Heart left ventricle (tissue), 16 donors: ENCODE measurements at places on chromosomes 3 and 15. TPM values are rescaled to one million over a fixed set of nuclear protein-coding genes. Genes with fewer than 3 reads are reported as not detected.

DNA sequence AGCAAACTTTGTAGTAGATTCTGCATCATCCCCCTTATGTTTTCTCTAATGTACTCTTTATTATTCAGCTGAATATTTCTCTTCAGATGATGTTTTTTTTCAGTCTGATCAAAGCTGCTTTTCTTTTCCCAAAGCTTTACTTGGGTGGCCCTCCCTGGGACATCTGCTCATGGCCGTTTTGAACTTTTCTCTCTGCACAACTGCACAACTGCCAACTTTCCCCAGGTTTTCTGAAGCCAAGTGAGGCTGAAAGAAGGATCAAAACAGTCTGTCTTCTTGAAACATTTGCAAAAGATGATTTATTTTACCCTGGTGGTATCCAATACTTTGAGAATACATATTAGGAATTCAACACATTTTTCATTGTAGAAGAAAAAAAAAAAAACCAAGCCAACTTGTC lies 43.0 kb downstream of the GASK1A start:
- DNase-seq: no peak

- no peak for DNase-seq
Measured at GRCh38 chr3:177563792-177564191, 366.5 kb upstream of the TBL1XR1 start.

- DNase-seq: no peak
Measured at GRCh38 chr15:87986776-87987175, 269.8 kb downstream of the NTRK3 start.

DNA sequence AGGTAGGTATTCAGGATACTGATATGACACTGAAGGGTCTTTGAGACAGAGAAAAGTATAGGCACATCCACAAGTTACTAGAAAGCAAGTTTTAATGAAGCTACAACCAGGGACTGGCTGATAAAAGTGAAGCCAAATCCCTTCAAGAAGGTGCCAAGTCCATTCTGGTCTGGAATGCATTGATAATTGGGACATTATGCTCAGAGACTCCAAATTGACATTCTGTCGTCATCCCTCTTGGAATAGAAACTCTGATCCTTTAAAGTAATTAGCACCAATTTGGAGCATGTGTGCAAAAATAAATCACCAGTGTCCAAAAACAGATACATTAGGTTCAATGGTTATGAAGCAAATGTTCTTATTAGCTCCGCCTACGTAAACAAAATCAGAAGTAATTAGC lies 47.3 kb upstream of the BCL6 start:
- DNase-seq: no peak

DNA sequence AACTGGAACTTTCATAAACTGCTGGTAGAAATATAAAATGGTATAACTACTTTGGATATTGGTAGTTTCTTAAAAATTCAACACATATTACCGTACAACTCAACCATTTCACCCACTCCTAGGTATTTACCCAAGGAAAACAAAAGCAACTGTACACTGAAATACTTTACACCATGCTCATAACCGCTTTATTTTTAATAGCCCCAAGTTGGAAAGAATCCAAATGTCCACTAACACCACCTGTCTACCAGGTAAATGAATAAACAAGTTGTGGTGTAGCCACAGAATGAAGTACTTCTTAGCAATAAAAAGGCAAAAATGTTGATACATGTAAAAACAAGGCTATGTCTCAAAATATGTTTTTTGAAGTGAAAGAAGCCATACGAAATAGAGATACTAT lies 215.9 kb upstream of the PEX5L start:
- no peak for DNase-seq

DNA sequence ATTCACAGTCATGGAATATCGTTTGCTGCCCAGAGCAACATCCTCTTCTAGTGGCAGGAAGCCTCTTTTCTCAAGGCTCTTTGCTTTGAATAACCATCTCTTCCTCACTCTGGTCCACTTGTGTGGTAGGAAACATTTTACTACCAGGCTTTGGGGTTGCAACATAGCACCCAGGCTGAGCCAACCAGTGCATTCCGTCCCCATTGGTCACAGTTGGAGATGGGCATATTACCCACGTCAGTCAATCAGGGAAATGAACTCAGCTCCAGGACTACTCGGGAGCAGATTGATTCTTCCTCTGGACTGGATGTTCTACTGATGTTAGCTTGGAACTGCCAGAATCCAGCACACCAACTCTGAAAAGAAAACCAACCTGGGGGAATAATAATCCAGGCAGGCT lies 4.2 kb upstream of the PEX5L start:
- DNase-seq: no peak

The CLDND1 gene
- total RNA-seq: 64.2 TPM

GRCh38 chr3:43366885-43367284 lies 80.5 kb downstream of the SNRK start:
- DNase-seq: no peak

GRCh38 chr3:148077965-148078364 lies 619.7 kb upstream of the AGTR1 start:
- DNase-seq: no peak

- DNase-seq: peak; percentile 63
Measured at GRCh38 chr15:79007066-79007465, 62.2 kb upstream of the CTSH start.

- no peak for DNase-seq
Measured at GRCh38 chr3:124832782-124833709, 54.1 kb downstream of the ITGB5 start.

GRCh38 chr15:52716536-52716935 lies 37.3 kb upstream of the ATOSA start:
- no peak for DNase-seq

The DNAH1 gene
- total RNA-seq: 1.2 TPM

DNA sequence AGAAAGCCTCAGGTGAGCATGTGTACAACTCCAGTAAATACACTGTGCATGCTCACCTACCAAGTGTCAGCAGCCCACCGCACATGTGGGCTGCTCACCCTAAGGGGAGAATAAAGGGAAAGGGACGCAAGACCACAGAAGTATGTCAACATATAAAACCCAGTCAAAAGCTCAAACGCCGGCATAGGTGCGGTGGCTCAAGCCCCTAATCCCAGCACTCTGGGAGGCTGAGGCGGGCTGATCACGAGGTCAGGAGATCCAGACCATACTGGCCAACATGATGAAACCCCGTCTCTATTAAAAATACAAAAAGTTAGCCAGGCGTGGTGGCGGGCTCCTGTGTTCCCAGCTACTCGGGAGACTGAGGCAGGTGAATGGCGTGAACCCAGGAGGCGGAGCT lies 732.1 kb downstream of the ZPLD1 start:
- no peak for DNase-seq

The SERPINI2 gene
- not detected for total RNA-seq

The CHD2 gene
- total RNA-seq: 28.3 TPM

GRCh38 chr3:48623851-48624547 lies 2.4 kb upstream of the TMEM89 start:
- no peak for DNase-seq
